CD4-positive, alpha-beta T cell treated with Interferon gamma for 1 hour (primary cell): ENCODE measurements at places on chromosomes 3 and 15.

GRCh38 chr3:148408667-148409066 is 289.0 kb upstream of the AGTR1 start:
- no peak for DNase-seq

DNA sequence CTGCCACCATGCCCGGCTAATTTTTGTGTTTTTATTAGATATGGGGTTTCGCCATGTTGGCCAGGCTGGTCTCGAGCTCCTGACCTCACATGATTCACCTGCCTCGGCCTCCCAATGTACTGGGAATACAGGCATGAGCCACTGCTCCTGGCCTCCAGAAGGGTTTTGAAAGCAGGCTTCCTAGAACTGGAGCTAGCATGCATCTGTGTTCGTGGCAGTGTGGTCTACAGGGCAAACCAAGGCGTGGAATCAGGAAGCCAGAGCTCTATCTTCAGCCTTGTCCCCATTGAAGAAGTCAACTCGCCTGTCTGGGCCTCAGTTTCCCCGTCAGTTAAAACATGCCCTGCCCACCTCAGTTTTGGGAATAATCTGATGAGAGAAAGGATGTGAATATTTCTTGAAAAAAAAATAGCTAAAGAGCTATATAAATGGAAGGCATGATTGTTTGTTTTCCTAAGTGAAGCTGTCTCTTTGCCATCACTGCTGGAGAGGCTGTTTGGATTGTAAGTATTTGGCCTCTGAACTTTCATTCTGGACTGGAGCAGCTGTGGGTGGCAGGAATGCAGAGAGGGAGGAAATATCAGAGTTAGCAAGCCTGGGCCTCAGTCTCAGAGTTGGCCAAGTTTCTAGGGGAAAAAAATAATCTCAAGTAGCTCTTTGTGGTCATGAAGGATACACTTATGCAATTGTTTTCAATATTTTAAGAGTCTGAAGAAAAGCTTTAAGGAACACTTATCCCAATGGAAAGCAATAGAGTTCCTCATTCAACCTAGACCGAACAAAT is 36.5 kb upstream of the UACA start:
- no peak for DNase-seq

DNA sequence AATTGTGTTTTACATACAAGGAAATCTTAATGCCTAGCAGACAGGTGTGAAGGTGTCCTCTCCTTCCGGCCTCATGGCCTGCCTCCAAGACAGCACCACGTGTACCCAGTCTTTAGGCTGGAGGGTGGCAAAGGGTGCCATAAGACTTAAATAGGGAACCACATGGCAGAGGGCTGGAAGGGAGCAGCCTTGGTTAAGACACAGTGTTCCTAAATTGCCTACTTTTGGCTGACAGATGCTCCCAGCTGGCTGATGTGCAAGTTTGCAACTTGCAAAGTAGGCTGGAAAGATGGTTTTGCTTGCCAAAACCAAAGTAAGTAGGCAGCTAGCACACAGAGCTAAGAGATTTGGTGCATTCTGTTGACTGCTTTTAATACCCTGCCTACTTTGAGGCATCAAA is 45.2 kb downstream of the CCNB2 start:
- no peak for DNase-seq

DNA sequence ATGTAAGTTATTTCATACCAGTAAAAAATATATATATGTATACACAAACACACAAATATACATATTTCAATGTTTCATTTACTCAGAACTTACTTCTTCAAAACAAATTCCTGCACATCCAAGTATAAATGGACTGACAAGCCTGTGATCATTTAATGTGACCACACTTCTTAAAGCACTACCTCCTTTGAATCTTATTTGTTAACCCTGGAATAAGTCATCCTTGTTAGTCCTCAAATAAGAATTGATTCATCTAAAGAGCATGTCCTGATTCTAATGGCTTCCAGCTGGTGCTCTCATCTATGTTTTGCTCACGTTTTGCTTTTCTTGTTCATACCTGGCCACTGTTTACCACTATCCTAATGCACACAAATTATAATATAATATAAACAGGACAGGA is 103.9 kb upstream of the UBP1 start:
- no peak for DNase-seq

GRCh38 chr3:151578495-151578894 is 117.6 kb upstream of the IGSF10 start:
- no peak for DNase-seq

DNA sequence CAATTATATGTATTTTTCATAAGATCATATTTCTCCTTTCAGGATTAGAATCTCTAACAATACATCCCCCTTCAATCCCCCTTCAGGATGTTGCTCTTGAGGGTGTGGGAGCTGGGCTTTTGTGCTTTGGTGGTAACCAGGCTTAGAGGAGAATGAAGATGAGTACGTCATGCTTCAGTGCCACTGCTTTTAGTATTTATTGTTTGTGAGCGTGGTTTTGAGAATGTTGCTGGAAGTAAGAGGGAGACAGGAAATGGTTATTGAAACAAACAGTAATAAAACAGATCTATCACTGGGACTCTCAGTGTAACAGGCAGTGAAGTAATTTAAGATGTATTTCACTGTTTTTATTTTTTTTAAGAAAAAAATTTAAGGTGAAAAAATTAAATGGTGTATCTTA is 35.3 kb downstream of the GBE1 start:
- no peak for DNase-seq

DNA sequence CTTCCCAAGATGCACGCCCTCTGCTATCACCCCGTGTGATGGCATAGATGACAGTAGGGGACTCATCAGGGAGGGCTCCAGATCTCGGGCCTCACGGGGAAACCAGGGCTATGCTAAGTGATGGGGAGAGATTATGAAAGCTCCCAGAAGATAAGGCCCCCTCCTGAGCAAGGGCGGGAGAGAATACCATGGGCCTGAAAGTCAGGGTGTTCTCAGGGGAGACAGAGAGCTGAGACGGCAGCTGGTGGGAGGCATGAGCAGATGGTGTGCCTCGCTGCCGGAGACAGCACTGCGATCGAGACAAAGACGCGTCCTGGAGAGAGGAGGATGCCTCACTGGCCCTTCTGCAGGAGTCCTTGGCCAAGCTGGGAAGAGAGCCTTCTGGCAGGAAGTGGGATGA is 106.5 kb upstream of the ADPGK start:
- DNase-seq: no peak

DNA sequence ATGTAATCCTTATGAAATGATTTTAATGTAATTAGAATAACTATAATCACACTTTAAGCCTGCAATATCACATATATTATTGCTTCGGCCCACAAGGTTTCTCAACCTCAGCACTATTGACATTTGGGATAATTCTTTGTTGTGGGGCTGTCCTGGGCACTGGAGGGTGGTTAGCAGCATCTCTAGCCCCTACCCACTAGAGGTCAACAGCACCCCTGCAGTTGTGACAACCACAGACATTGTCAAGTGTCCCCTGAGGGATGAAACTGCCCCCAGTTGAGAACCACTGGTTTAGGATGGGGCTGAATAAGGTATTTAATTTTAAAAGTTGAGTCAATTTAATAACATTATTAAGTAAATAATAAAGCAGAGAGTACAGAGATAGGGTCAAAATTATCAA is 6.4 kb upstream of the ABHD2 start:
- no peak for DNase-seq

DNA sequence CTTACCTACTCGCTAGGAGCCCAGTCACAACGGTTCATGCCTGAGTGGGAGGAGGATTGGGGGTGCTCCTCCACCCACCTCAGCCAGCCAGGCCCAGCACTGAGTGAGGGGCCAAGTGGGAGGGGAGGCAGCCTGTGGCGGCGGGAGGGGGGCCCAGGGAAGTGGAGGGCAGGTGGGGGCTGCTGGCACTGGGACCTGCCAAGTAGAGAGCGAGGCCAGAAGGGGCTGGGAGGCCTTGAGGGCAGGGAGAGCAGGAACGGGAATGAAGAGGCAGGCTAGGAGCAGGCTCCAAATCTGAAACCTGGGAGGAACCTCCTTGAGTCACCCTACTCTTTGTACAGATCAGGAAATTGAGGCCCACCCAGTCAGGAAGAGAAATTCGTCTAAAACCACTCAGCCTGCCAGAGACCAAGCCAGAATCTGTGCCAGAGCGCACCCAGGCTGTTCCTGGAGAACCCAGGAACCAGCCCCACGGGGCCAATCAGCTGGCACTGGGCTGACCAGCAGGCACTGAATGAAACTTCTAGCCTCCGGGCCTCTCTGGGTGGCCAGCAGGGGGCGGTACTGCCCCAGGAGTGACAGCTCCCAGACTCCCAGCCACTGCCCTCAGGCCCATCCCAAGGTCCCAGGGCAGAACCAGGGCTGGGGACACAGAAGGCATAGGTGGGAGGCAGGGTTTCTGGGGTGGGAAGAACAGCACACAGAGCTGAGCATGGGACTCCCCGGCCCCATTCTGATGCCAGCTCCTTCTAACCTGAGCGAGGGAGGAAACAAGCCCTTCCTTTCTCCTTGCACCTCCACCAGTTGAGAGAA is 14.8 kb upstream of the CYP11A1 start:
- DNase-seq: peak; percentile 77

GRCh38 chr3:134085034-134085775 is 55.5 kb upstream of the SLCO2A1 start:
- DNase-seq: no peak

GRCh38 chr15:69325456-69325971 is 26.8 kb downstream of the PAQR5 start:
- no peak for DNase-seq

DNA sequence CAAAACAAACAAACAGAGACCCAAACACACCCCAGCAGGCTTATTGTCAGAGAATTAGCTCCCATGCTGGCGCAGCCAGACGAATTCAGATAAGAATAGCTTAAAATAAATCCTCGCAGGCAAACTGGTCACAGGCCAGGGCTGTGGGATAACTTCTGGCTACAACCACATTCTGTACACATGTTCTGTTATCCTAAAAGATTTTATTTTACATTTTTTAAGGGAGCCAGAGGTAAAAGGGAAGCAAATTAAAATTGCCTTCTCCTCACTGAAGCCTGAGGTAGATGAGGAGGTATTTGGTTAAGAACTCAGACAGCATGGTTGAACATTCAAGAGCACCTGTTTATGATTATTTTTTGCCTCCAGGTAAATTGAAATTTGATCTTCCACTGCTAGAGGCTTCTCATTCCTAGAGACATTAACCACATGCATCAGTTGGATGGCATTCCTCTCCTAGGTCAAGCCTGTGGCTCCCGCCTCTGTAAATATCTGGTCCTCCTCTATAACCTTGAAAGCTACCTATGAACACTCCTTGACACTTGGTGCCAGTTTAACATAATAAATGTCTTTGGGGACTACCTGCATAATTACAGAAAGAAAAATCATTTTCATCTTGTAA is 190.3 kb downstream of the SATB1 start:
- no peak for DNase-seq

DNA sequence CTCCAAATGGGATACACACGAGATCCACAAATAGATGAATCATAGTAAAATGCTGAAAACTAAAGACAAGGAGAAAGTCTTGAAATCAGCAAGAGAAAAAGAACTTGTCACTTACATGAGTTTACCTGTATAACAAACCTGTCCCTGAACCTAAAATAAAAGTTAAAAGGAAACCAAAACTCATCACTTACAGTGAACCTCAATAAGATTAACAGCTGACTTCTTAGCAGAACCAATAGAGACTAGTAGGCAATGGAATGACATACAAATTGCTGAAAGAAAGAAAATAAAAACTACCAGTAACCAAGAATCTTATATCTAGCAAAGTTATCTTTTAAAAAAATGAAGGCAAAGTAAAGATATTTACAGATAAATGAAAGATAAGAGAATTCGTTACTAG is 27.4 kb downstream of the SEC22A start:
- no peak for DNase-seq

GRCh38 chr3:132245552-132246142 is 71.6 kb upstream of the ACP3 start:
- no peak for DNase-seq

DNA sequence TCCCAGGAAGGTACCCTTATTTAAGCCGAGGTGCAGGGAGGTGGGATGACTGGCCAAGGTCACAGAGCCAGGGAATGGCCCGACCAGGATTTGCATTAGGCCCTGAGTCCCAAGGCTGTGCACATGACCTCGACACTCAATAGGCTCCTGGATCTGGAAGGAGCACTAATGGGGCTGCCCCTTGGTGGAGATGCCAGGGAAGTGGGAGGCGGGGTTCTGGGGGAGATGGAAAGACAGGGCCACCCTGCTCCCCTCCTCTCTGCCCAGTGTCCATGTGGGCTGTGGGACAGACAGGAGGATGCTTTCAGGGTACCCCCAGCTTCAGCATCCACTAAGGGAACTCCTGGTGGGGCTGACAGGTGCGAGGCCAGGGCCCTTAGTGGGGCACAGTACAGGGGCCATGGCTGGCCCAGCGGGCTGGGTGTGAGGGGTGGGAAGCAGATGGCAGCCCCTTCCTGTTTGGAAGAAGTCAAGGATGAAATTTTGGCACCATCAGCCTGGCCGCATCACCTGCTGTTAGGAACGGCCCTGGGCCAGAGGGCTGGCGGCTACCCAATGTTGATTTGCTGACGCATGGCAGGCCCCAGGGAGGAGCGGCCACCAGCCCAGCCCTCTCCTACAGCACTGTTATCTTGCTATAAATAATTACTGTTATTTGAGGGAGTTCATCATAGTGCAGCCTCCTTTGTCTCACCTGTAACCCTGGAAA is 37.3 kb downstream of the ATP2B2 start:
- no peak for DNase-seq

GRCh38 chr15:75368689-75369239 is 357 bp upstream of the MAN2C1 start:
- DNase-seq: no peak

DNA sequence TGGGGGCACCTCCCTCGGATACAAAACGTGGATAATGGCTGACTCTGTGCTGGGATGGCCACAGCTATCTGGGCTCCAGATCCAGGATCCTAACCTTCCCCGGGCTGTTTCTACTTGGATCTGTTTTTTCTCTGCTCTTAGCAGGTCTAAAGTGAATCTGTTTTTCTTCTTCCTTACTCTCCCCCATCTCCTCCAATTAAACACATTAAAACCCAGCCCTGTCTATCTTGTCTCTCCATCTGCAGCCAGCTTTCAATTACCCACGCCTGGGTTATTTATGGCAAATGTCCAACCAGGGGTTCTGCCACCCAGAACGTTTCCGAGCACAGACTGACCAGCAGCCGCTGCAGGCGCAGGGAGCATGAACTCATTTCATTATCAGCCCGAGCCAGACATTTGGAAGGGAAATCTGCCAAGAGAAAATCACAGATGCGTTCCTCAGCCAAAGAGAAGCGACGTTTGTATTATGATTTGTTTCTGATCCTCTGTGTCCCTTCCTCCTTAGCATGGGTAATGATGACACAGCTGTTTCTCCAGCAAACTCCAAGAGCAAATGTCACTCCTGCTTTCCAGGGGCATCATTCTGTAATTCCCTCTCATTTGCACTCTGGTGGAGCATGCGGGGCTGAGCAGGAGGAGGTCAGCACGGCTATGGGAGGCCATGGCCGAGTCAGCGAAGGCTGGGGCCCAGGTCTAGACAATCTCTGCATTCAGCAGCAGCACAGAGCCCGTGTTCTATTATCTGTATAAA is 42.0 kb downstream of the UMPS start:
- DNase-seq: no peak

GRCh38 chr3:148953094-148953493 is 38.2 kb upstream of the GYG1 start:
- DNase-seq: no peak

GRCh38 chr3:57709031-57709430 is 16.2 kb upstream of the DENND6A start:
- DNase-seq: no peak

GRCh38 chr3:140292684-140293083 is 357.7 kb downstream of the CLSTN2 start:
- DNase-seq: no peak

GRCh38 chr3:94647131-94647530 is 584.3 kb downstream of the NSUN3 start:
- no peak for DNase-seq
